NCI-H2081 treated with DMSO at 0.1 percent for 48 hours (cell line): ENCODE measurements at places on chromosomes 2 and 18.
A peak's percentile ranks its signal among the peaks of the same experiment; 100 is the strongest.

- no peak for DNase-seq
Observed at GRCh38 chr2:57534358-57534757, 512.2 kb upstream of the VRK2 start.

- DNase-seq, result no peak
Observed at GRCh38 chr2:66322506-66323260, 112.2 kb upstream of the MEIS1 start.

GRCh38 chr2:168901003-168901402, at the start of gene G6PC2:
TSS of gene G6PC2 (plus strand) at chr2:168901291. CDS start at chr2:168901332, 41 bp downstream.
- no peak for DNase-seq

- no peak for DNase-seq
Observed at GRCh38 chr18:48408727-48409590, at the start of gene ZBTB7C. TSS of gene ZBTB7C (minus strand) at chr18:48409383.

DNA sequence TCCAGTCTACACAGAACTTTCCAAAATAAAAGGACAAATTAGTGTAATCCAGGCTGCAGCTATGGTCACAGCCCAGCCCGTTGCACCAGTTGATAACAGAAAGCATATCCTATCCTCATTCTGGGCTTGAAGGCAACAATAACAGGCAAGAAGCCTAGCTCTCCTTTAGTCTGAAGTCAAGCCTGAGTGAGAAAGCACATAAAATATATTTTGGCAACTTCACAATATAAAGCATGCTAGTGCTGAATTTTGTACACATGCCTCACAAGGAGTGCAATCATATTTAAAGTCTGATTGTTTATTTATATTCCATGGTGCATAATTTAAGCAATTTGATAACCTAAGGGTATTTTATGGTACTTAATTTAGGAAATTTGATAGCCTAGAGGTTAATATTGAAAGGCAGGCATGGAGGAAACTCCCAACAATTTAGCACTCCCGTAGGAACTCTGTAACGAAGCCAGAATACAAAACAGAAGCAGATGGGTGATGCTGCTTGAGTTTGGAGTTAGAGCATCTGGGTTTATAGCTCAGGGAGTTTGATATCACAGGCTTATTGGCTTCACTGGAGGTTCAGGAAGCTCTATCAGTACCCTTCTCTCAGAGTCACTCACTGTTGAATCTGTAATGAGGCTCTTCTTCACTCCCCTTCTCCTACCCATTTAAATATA, 1199.1 kb upstream of the GYPC start:
- DNase-seq, result peak; percentile 73

DNA sequence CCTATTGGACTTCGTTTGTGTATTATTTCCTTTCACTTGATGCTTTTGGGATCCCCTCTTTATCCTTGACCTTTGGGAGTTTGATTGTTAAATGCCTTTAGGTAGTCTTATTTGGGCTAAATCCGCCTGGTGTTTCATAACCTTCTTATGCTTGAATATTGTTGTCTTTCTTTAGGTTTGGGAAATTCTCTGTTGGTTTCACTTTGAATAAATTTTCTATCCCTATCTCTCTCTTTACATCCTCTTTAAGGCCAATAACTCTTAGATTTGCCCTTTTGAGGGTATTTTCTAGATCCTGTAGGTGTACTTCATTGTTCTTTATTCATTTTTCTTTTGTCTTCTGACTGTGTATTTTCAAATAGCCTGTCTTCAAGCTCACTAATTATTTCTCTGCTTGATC, 354.7 kb downstream of the PARD3B start:
- no peak for DNase-seq

DNA sequence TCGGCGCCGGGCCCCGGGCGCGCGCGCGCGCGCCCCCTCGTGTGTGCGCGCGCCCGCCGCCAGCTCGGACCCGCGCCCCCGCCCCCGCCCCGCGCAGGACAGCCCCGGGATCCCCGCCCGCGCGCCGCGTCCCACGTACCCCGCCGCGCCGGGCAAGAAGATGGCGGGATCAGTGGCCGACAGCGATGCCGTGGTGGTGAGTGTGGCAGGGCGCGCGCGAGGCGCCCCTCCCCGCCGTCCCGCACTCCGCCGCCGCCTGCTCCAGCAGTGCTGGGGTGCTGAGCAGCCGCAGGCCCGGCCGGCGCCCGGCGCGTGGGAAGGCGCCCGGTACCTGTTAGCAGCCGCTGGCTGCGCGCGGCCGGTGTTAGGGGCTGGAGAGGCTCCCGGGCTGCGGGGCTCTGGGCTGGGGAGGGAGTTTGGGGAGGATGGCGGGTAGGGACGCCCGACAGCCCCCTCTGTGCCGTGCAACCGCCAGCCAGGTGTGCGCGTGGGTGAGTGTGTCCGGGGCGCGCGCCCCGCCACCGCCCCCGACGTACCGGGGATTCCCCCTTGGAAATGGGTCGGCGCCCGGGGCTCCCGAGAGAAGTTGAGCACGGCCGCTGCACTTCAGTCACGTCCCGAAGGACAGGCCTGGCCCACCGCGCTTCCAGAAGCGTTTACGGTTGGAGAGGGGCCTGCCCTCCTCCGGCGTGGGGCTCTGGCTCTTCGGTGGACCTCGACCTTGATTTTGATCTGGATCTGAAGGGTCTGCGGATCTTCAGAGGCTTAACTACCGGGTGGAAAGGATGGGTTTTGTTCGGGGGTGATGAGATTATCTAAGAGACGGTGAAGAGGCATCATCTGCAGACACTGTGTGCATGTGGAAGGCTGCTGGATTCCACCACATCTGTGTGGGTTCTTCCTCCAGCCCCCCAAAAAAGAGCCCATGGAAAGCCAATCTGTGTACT, 697 bp downstream of the LGALSL start:
- no peak for DNase-seq

DNA sequence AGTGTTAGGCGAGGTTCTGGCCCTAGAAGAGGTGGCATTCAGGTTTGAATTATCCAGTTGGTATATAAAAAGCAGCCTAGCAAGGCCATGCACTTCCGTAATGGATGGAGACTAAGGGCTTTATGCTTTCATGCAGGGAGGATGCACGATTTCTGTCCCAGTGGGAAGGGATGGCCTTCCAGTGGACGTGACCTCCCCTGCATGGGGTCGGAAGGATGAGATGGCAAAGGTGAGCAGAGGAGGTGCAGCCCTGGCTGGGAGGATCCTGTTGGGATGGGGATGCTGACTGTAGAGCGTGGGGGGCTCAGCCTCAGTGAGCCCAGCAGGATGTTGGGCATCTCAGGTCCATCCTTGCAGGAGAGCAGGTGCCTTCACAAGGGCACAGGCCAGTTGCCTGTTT, 4.8 kb downstream of the ASB18 start:
- DNase-seq, result no peak

GRCh38 chr2:74915743-74916142, 42.7 kb upstream of the POLE4 start:
- DNase-seq, result no peak

DNA sequence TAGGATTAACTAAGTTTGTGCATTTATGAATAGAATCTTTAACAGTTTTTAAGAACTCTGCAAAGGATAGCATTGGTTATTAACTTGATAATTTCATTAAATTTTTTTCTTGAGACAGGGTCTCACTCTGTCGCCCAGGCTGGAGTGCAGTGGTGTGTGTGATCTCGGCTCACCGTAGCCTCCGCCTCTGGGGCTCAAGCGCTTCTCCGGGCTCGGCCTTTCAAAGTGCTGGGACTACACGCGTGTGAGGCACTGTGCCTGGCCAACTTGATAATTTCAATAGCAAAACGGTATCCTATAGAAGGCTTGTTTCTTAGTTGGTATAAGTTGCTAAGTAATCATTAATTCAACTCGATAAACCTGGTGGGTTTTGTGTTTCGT, 38.0 kb downstream of the ADNP2 start:
- DNase-seq, result no peak

GRCh38 chr18:60466677-60467076, 94.1 kb upstream of the MC4R start:
- no peak for DNase-seq

- no peak for DNase-seq
Observed at GRCh38 chr18:33469699-33470098, 29.2 kb upstream of the CCDC178 start.

DNA sequence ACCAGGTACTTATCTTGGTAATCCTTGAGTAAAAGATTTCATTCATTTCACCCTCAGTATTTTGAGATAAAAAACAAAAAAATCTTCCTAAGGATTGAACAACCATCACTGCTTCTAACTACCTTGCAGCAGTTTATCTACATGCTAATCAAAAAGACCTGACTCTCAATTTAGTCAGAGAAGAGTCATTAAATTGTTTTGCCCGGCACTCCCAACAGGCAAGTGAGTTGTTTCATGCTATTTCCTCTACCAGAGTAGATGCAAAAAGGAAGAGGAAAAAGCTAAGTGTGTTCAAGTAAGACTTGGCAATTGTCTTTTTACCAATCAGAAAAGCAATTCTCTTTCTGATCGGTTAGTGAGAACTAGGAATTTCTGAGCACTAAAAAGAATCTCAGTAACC, 39.5 kb downstream of the MYO5B start:
- DNase-seq, result no peak

- no peak for DNase-seq
Observed at GRCh38 chr2:128796321-128796720, 477.7 kb upstream of the HS6ST1 start.

DNA sequence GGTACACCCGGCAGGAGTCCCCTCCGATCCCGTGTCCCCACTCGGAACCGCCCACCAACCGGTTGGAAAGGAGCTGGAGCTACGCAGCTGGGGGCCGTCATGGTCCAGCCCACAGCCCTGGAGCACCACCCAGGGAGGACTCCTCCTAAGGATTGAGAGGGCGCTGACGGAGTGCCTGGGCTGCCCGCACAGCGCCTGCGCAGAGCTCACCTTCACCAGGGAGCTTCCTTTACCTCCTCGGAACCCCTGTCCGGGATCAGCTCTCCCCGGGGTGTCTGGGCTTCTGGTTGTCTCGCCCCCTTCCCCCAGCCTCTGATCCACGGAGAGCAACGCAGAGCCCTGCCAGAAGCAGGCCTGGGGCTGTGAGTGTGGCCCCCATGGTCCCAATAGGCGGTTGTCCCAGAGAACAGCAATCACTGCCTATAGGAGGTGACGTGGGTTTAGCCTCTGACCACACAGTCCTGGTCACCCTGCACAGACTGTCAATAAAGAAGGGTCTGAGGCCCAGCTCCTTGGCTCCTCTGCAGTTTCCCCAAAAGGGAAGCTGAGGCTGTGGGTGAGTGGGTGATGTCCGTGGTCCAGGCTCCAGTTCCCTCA, 14.6 kb downstream of the ALPG start:
- no peak for DNase-seq

GRCh38 chr2:190834890-190835208, 45.8 kb upstream of the GLS start:
- DNase-seq, result no peak

GRCh38 chr2:116510117-116510671, 1304.3 kb upstream of the DDX18 start:
- DNase-seq, result peak; percentile 66

GRCh38 chr18:11518788-11519685, 90.4 kb upstream of the SLC35G4 start:
- no peak for DNase-seq
